NCI-H1694 treated with DMSO at 0.1 percent for 48 hours (cell line): ENCODE measurements at places on chromosomes 3 and 15.

DNA sequence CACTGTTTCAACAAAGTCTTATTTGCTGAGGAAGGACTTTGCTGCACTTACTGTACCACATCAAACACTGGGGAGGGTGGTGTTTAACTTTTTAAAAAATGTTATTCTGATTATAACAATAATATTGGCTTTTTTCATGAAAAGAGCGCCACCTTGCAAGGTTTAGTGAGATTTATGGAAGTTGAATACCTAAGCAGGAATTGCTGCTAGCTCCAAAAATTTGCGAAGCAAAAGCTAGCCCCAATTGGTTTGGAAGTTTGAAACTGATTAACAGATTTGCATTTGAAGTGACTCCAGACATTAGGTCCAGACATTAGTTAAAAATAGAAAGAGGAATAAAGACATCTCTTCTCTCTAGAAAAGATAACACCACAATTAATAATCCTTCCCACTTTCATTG lies 6.7 kb downstream of the ZIC1 start:
- no peak for DNase-seq

DNA sequence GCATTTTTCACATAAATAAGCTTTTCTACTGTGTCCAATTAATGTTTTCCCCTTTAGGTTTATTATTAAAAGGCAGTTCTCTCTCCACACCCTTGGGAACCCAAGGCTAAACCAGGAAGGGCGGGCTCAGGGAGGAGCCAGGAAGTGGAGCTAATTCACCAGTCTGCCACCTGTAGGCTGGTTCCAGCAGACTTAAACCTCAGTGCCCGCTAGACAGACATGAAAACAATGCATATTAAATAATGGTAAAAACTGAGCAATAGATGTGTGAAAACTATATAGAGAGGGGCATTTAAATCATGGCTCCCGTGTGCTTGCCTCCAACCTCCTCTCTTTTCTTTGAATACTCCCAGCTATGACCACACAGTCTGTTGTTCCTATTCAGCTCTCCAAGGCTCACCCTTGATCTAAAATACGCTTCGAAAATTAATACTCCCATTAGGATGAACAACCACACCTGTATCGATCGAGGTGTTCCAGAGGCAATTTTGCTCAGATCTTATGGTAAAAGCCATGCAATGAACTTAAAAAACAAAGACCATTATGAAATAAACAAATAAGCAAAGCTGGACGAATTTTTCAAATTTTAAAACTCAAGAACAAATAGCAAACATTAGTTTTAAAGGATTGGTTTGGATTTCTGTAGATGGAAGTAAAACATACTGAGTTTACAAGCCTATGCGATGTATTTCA lies 253.3 kb downstream of the TJP1 start:
- DNase-seq: peak; percentile 8

DNA sequence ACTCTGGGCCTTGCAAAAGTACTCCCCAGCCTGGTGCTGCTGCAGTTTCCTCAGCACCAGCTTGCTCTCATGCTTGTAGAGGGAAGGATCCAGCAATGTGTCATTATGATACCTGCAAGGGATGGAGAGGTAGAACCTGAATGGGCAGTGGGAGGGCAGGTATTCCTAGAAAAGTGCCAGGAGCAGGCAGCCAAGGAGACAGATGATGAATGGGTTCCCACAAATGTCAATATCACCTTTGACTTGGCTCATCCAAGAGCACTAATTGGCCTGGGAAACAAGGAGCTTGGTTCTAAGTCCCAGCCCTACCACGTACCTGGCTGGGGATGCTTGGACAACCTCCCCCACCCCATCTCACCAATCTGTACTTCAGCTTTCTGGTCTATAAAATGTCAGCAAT lies 9.4 kb downstream of the CILP start:
- DNase-seq: peak; percentile 14

GRCh38 chr15:96586901-96587300 lies 256.4 kb downstream of the NR2F2 start:
- DNase-seq: no peak

DNA sequence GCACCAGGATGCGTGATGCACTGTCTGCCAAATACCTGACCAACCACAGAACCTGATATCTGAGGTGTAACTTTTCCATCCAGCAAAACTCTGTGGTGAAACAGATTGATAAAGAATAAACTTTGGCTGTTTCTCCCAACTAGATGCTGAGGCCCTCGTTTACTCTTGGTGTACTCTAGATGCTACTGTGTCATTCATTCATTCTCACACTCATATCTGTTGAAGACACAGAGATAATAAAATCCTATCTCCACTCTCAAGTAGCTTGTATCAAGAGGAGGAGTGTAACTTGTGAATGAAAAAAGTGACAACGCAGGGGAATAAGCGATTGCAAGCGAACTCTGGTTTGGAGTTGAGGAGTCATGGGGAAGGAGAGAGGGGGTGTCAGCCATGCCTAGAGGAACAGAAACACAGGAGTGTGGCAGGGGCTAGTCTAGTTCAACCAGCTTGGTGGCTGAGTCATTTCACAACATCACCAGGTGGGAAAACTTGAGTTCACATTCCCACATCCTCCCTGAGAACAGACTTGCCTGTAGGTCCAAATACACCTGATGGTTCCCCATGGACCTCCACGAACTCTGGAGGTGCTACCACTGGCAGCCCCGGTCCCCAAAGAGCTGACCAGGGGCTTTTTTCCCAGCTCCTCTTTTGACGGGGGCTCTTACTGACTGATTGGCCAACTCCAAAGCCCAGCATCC lies 73.3 kb upstream of the SNRK start:
- no peak for DNase-seq

DNA sequence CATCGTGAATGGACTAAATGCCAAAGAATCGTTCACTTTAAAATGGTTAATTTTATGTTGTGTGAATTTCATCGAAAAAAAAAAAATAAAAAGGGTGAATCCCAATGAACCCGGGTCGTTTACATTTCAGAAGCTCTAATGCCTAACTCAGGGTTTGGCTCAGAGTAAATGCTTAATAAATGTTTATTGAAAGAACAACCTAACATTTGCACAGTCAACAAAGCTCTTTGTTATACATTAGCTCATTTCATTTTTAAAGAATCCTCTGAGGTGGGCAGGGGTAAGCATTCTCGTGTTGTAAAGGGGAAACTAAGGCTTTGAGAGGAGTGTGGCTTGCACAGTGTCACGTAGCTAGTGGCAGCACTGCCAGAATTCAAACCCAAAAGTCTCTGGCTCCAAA lies 109.5 kb downstream of the RPLP1 start:
- no peak for DNase-seq

DNA sequence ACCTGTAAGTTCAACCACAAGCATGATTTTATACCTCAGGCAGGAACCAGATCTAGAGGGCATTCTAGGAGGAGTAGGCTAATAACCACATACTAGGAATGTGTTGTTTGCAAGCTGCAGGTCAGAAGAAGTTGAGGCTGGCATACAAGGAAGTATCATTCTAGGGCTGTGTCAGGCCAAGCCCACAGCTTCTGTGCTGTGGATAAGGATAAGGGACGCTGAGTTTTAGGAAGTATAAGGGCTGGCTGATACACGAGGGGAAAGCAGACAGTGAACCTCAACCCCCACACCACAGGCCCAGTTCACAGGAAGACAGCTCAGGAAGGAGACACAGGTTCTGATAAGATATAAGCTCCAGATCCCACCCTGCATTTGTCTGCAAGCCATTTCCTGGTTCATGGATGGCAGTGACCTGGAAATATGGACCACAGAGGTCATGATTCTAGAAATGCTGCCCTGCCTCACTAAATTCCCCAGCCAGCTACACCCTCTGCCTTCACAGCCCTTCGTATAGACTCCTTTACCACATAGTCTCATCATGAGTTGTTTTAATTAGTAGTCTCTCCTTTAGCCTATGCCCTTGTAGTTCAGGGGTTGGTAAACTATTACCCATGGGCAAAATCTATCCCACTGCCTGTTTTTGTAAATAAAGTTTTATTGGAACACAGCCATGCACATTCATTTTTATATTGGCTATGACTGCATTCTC lies 260.7 kb downstream of the OPA1 start:
- DNase-seq: no peak

GRCh38 chr3:129911261-129911861 lies 17.9 kb upstream of the TMCC1 start:
- no peak for DNase-seq

GRCh38 chr15:48632651-48633050 lies 12.9 kb downstream of the FBN1 start:
- DNase-seq: no peak

GRCh38 chr3:195178124-195178910 lies 92.6 kb downstream of the XXYLT1 start:
- no peak for DNase-seq

DNA sequence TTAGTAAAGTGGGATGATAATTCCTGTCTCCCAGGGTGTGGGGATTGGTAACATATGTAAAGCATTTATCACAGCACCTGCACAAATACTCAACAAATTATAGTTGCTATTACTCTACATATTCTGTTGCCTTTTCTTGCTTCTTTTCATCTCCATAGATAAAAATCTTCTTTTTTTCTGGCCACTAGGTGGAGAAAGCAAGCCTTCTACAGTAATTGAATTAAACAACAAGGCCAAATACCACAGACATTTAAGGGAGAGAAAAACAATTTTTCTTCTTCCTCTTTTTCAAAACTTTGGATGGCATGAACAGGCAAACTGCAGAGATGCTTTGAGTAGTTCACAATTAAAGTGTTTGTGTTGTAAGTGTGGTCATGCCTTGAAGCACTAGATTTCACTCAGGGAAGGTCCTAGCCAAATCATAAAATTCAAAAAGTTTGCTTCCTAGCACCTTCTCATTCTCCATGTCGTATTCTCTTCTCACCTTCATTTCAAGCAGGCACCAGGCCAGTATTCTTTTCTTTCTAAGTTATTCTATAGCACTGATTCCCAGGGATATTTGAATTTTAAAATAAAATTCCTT lies 493.4 kb upstream of the TGFBR2 start:
- peak; percentile 24 for DNase-seq

DNA sequence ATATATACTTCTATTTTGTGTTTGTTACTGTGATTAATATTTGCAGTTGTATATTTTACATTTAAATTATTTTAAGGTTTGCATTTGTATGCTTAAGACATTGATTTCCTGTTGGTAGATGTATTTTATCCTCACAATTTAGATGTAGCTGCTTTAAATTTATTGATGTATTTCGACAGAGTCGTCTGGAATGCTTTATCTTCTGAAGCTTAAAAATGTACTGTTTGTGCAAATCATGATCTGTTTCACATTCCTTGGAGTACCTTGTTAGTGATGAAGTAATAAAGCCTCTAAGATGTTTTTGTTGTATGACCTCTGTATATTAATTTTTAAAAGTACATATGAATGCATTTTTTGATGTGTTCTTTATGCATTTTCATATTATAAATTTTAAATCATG lies 1.9 kb downstream of the CHD2 start:
- no peak for DNase-seq

DNA sequence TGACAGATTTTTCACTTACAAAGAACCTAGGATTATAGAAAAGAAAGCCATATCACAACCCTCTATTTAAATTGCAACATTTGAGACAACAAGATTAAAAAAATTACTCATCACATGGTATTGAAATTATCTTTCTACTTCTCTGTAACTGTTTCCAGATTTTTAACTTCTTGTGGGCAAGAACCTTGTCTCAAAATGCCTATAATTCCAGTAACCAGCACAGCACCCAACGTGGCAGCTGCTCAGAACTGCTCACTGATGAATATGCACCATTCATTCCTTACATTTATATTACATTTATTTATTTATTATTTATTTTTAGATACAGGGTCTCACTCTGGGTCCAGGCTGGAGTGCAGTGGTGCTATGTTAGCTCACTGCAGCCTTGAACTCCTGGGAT lies 216.1 kb downstream of the THRB start:
- no peak for DNase-seq

DNA sequence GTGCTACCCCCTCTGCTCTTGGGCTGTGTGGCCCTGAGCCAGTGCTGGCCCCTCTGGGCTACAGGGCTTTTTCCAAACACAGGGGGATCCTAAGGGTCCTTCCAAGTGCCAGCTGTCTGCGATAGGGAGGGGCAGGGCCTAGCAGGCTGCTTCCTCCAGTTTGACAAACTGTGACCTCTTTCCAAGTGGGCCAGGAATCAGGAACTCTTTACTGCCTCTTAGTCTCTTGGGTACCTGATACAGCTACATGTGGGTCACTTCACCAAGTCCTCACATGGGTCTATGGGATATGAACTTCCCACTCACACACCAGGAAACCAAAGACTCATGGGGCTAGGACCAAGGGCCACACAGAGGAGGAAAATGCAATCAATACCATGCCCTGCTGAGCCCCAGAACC lies 25.4 kb downstream of the SEC61A1 start:
- no peak for DNase-seq

DNA sequence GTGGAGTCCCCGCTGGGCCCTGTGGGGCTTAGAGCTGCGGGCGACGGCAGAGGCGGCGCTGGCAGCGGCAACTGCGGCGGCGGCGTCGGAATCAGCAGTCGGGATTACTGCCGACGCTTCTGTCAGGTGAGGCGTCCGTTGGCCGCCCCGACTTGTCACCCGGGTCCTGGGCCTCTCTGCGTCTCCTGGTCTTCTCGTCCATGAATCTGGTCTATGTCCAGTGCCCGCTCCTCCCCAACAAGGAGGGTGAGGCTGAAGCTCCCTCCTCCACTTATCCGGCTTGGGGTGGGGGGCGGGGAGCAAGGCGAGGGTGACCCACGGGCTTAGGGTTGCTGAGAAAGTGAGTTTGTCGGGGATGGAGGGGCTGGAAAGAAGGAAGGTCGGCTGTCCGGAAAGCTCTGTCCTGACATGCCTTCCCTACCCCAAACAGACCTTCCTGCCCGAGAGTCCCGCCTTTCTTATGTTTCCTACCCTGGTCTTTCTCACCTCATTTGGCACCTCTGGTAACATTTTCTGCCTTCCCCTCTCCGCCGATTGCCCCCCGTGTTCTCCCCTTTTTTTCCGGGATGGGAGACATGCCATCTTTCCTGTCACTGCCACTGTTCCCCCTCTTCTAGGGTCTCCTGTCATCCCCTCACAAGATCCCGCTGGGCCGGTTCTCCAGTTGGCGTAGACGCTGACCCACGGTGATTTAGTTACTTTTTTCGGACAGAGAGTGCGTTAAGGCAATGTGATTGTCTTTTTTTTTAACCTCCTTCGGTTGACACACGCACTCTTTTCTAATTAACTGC lies 520 bp downstream of the ZNF654 start:
- DNase-seq: no peak

DNA sequence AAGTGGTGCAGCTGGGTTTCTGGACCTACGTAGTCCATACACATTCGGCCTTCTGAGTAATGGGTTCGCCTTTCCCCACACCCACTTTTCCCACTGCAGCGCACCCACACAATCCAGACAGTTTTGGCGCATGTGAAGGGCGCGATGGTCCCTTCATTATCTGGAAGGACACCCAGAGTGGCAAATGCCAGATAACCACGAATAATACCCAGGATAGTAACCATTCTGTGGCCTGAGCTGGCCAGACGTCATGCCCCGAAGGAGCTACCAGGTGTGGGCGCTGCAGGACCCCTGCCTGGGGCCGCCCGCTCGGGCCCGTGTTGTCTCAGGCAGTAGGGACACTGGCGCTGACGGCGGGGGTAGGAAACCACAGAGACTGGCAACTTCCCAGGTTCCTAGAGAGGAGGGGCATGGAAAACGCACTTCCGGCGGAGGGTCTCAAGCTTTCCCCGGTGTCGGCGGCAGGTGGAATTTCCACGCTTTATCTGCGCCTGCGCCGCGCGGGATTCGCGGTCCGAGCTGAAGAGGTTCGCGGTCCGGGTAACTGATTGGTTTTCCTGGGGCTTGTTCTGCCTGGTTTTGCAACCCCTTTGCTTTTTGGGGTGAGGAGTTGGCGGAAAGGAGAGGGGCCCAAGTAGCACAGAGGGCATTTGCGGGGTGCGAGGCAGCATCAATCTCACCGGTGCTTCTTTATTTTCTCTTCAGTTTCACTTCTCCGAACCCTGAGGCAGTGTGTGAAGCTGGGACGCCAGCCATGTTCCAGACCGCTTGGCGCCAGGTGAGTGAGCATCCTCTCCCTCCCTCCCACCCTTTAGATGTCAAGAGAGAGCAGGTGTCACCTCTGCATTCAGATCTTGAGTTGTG lies at the start of gene ZNF620:
Gene ZNF620, plus strand, starts transcription at position 441 of the 864 bp plus-strand sequence. Its CDS starts 314 bp downstream, at position 755.
- DNase-seq: peak; percentile 33
